LoVo (cell line): ENCODE measurements at places on chromosomes 7 and 10.

GRCh38 chr10:127556916-127557315, 7.8 kb downstream of the NPS start:
- DNase-seq, result no peak

GRCh38 chr10:71805776-71806703, 32.7 kb upstream of the VSIR start:
- DNase-seq, result peak; percentile 16

GRCh38 chr7:92973293-92973731, 136.9 kb upstream of the CDK6 start:
- no peak for DNase-seq

DNA sequence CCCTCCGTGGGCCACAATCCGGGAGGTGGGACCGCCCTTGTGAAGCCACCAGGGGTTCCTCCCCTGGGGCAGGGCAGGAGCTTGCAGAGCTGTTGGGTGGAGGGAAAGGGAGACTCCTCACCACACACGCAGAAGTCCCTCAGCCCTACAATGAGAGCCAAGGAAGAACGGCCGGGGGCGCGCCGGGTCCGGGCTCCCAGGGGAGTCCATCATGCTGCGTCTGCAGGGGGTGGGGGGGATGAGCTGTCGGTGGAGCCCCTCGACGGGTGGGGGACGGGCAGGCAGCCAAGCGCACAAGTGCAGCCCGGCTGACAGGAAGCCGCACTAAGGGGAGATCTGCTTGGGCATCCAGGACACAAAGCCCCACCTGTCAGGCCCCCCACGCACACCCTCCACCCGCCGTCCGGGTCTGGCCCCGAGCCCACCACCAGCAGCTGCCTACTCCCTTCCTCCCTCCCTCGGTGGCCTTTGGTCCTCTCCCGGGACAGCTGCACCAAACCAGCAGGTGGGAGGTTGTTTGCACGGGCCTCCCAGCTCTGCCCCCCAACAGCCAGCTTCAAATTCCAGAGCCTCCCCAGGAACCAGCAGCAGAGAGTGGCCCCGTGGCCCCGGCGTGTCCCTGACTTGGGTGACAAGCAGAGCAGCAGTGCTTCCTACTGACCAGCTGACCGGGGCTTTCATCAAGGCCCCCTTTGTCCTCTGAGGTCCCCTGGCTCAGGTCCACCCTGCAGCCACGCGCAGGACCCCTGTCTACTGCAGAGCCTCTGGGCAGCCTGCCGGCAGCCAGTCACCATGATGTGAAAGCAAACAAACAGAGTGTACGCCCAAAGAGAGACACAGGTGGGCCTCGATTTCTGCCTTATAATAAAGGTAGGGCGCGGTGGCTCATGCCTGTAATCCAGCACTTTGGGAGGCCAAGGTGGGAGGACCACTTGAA, 50.3 kb downstream of the HIP1 start:
- DNase-seq, result no peak

- peak; percentile 14 for DNase-seq
These were observed 86.2 kb downstream of the EBF3 start for GRCh38 chr10:129877773-129878371.

DNA sequence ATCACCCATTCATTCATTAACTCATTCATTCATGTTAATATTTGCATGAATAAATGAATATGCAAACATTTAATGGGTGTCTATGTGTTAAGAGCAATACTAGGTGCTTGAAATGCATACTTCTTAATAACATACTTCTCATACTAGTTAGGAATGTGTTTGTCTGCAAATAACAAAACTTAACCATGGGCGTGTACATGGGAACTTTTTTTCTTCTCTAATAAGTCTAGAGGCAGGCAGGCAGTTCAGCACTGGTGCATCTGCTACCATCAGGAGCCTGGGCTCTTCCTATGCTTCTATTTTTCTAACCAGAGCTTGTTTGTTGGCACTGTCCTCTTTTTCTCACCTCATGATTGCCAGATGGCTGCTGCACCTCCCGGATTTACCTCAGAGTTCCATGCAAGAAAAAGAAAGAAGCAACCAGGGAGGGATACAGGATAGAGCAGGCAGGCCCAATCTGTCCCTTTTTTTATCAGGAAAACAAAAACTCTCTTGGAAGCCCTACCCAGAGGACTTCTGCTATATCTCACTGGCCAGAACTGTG, 22.7 kb downstream of the CDHR3 start:
- DNase-seq, result no peak

DNA sequence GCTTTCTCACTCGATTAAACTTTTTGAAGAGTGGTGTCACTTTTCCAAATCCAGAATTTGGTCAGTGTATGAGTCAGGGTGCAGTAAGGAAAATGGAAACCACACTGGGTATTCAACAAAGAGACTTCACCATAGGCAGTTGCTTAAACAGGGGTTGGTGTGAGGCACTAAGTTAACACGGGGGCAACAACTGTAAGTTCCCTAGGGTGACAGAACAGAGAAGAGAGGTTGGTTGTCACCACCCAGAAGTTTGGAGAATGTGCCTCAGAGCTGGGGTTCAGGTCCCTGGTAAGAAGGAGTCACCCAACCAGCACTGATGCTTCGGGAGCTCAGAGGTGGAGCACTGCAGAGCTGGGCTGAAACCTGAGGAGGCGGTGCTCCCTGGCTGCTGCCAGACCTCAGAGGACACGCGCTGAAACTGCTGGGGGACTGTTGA, 170.4 kb downstream of the ARID5B start:
- DNase-seq, result no peak

DNA sequence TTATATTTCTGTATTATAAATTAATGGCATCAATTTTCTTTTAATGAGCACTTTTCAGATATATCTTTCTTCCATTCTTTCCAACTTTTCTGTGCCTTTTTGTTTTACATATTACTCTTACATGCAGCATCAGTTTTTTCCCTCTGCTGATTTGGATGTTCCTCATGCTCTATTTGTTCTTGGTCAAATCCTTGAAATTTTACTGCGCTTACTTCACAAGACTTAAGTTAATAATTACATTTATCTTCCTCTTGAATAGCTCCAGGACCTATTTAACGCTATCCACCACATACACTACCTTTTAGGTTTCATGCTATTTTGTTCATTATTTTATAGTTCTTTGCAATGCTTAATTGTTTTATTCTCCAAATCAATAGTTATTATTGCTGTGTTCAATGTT, 97.6 kb upstream of the CTTNBP2 start:
- DNase-seq, result no peak

- peak; percentile 7 for DNase-seq
These were observed 207.2 kb upstream of the SVIL start for GRCh38 chr10:29841724-29842649.

GRCh38 chr10:11295492-11295891, 277.8 kb downstream of the CELF2 start:
- no peak for DNase-seq
